ENCODE measurements at places on chromosomes 3 and 15.

GRCh38 chr3:108879915-108880314, 57.3 kb downstream of the TRAT1 start:
- no peaks in the 10 kb centered on the region for H3K27me3 ChIP-seq
- no peaks in the 10 kb centered on the region for H3K36me3 ChIP-seq
- no peak for DNase-seq
- H3K4me3 ChIP-seq: no peak overlapping the region
- H3K27ac ChIP-seq: no peak overlapping the region
- no peaks in the 10 kb centered on the region for H3K4me1 ChIP-seq

GRCh38 chr3:189308608-189309007, 136.8 kb downstream of the TPRG1 start:
- H3K27me3 ChIP-seq: no peaks in the 10 kb centered on the region
- no peak overlapping the region for H3K27ac ChIP-seq
- H3K4me3 ChIP-seq: no peak overlapping the region
- no peak for DNase-seq
- no peaks in the 10 kb centered on the region for H3K4me1 ChIP-seq
- no peaks in the 10 kb centered on the region for H3K36me3 ChIP-seq

GRCh38 chr3:87987952-87988351, 70.9 kb downstream of the CGGBP1 start:
- peaks cover 3% of the 10 kb centered on the region for H3K4me1 ChIP-seq
- H3K27ac ChIP-seq: no peak overlapping the region
- H3K36me3 ChIP-seq: peaks cover 25% of the 10 kb centered on the region
- H3K4me3 ChIP-seq: no peak overlapping the region

DNA sequence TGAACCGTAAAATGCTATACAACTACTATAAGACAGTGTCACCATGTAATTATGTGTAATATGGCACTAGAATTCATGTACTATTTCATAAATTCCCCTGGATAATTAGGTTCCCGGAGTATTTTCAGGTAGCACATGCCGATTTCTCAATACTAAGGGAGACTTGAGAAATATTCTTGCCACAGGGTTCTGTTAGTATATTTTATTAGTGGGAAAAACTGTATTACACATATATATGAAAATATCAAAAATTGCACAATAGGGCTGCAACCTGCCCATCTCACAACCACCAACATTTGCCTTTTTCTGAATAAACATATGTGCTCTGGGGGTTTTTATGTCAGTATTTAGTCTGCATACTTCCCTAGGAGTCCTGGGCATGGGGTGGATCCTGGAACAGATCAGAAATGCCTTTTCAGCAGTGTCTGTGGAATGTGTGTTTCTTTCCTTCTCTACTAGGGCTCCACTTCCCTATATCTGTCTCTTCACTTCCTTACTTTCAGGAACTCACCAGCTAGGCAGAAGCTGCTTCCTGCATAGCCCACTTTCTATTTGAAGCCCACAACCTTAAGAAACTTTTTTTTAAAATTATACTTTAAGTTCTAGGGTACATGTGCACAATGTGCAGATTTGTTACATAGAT, 87.5 kb downstream of the RPL39L start:
- no peaks in the 10 kb centered on the region for H3K27me3 ChIP-seq
- H3K36me3 ChIP-seq: peaks cover 27% of the 10 kb centered on the region
- H3K27ac ChIP-seq: no peak overlapping the region
- no peak overlapping the region for H3K4me3 ChIP-seq
- peak; percentile 24 for DNase-seq

GRCh38 chr3:118641608-118642007, 393.0 kb downstream of the IGSF11 start:
- H3K4me3 ChIP-seq: no peak overlapping the region
- no peaks in the 10 kb centered on the region for H3K36me3 ChIP-seq
- no peaks in the 10 kb centered on the region for H3K4me1 ChIP-seq
- H3K27ac ChIP-seq: no peak overlapping the region

GRCh38 chr3:150761831-150762661, 923 bp downstream of the SIAH2 start:
- DNase-seq: peak; percentile 31
- peak overlapping the region; percentile 94 for H3K4me3 ChIP-seq
- H3K36me3 ChIP-seq: no peaks in the 10 kb centered on the region
- no peaks in the 10 kb centered on the region for H3K27me3 ChIP-seq

- H3K36me3 ChIP-seq: no peaks in the 10 kb centered on the region
- no peaks in the 10 kb centered on the region for H3K27me3 ChIP-seq
- H3K4me1 ChIP-seq: peaks cover 7% of the 10 kb centered on the region
- H3K27ac ChIP-seq: no peak overlapping the region
- peak; percentile 8 for DNase-seq
Observed at GRCh38 chr15:70633103-70633831, 130.1 kb downstream of the UACA start.

DNA sequence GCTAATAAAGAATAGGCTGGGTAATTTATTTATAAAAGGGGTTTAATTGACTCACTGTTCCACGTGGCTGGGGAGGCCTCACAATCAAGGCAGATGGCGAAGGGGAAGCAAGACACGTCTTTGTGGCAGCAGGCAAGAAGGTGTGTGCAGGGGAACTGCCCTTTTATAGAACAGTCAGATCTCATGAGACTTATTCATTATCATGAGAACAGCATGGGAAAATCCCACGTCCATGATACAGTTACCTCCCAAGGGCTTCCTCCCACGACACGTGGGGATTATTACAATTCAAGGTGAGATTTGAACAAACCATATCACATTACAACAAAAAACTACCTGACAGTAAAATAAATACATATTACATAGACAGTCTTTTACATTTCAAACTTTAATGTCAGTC, 414.9 kb downstream of the NAALADL2 start:
- DNase-seq: no peak
- H3K4me1 ChIP-seq: peaks cover 5% of the 10 kb centered on the region
- no peak overlapping the region for H3K4me3 ChIP-seq
- no peaks in the 10 kb centered on the region for H3K36me3 ChIP-seq
- H3K27ac ChIP-seq: no peak overlapping the region

DNA sequence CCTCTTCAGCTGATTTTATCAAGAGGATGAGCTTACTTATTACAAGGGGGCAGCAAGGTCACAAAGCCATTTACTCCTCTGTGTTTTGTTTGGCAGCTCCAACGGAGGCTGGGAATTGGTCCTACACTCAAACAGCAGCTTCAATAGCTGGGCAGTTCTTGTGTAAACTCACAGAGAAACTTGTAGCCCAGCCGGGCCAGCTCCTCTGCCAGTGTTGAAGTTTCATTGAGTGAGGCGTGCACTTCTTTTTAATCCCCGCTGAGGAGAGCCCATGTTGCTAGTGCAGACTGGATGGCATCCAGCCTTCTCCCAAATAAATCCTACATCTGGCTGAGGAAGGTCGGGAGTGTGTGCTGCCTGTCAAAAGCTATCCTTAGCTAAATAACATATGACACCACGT, 59.5 kb downstream of the BFSP2 start:
- no peak for DNase-seq
- H3K27me3 ChIP-seq: no peaks in the 10 kb centered on the region
- H3K27ac ChIP-seq: no peak overlapping the region

DNA sequence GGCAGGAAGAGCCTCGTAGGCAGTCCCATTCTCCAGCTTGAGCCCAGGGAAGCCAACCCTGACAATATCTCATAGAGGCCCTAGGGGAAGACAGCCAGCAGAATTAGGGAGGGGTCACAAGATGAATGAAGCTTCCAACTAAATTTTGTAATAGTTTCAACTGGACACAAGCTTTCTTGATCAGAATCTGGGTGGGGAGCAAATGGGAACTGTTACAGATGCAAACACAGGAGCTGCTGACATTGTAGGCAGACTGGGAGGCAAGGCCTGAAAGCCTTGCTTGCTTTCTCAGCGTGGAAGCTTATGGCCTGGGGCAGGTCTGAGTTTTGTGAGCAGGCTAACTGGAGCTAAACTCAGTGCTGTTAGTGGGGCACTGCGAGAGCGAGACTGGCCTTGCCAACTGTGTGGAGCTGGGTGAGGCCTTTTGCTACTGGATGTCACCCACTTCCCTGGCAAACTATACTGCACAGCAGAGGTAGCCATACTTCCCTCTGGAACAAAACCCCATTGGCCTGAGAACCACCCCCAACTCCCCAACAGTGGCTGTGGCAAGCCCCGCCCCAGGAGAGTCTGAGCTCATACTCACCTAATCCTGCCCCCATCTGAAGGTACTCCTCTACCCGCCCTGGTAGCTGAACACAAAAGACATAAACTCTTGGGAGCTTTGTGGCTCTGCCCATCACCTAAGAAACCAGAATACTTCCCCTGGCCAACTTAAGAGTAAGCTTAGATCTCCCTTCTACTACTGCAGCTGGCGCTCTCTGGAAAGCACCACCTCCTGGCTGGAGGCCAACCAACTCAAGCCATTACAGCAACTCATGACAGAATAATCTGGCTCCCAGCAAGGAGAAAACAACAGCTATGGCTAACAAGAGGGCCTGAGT, 42.9 kb downstream of the CFAP20DC start:
- no peak overlapping the region for H3K4me3 ChIP-seq
- peaks cover 3% of the 10 kb centered on the region for H3K4me1 ChIP-seq
- H3K36me3 ChIP-seq: no peaks in the 10 kb centered on the region
- DNase-seq: peak; percentile 55

- DNase-seq: peak; percentile 50
- peaks cover 30% of the 10 kb centered on the region for H3K4me1 ChIP-seq
- no peaks in the 10 kb centered on the region for H3K27me3 ChIP-seq
- no peak overlapping the region for H3K27ac ChIP-seq
Observed at GRCh38 chr15:77064539-77065308, 6.2 kb downstream of the TSPAN3 start.

- no peak overlapping the region for H3K4me3 ChIP-seq
- no peaks in the 10 kb centered on the region for H3K27me3 ChIP-seq
- DNase-seq: no peak
- no peaks in the 10 kb centered on the region for H3K4me1 ChIP-seq
- H3K36me3 ChIP-seq: no peaks in the 10 kb centered on the region
- no peak overlapping the region for H3K27ac ChIP-seq
Observed at GRCh38 chr3:122094125-122094524, 39.0 kb downstream of the CD86 start.

- DNase-seq: no peak
- no peak overlapping the region for H3K4me3 ChIP-seq
- H3K36me3 ChIP-seq: peaks cover 7% of the 10 kb centered on the region
- peaks cover 31% of the 10 kb centered on the region for H3K4me1 ChIP-seq
- peak overlapping the region; percentile 27 for H3K27ac ChIP-seq
- H3K27me3 ChIP-seq: no peaks in the 10 kb centered on the region
Observed at GRCh38 chr15:40747685-40748631, 7.1 kb downstream of the RMDN3 start.

- DNase-seq: no peak
- H3K27me3 ChIP-seq: no peaks in the 10 kb centered on the region
- H3K4me3 ChIP-seq: no peak overlapping the region
- H3K27ac ChIP-seq: no peak overlapping the region
Observed at GRCh38 chr3:53189276-53189675, 28.3 kb downstream of the PRKCD start.

GRCh38 chr15:55587321-55588069, 650 bp downstream of the PYGO1 start:
- no peak overlapping the region for H3K27ac ChIP-seq
- H3K36me3 ChIP-seq: no peaks in the 10 kb centered on the region
- peaks cover 66% of the 10 kb centered on the region for H3K27me3 ChIP-seq
- H3K4me3 ChIP-seq: peak overlapping the region; percentile 66

GRCh38 chr15:69118089-69118488, 42.3 kb upstream of the GLCE start:
- H3K4me3 ChIP-seq: no peak overlapping the region
- H3K27me3 ChIP-seq: no peaks in the 10 kb centered on the region
- DNase-seq: no peak
- no peaks in the 10 kb centered on the region for H3K36me3 ChIP-seq
- H3K27ac ChIP-seq: no peak overlapping the region

GRCh38 chr3:175065497-175065896, 206.4 kb downstream of the NAALADL2 start:
- H3K4me3 ChIP-seq: no peak overlapping the region
- no peak overlapping the region for H3K27ac ChIP-seq
- DNase-seq: no peak
- no peaks in the 10 kb centered on the region for H3K36me3 ChIP-seq
- no peaks in the 10 kb centered on the region for H3K27me3 ChIP-seq

GRCh38 chr3:107369791-107370190, 7.4 kb upstream of the CCDC54 start:
- no peak for DNase-seq
- no peak overlapping the region for H3K27ac ChIP-seq
- H3K27me3 ChIP-seq: no peaks in the 10 kb centered on the region
- H3K36me3 ChIP-seq: no peaks in the 10 kb centered on the region

DNA sequence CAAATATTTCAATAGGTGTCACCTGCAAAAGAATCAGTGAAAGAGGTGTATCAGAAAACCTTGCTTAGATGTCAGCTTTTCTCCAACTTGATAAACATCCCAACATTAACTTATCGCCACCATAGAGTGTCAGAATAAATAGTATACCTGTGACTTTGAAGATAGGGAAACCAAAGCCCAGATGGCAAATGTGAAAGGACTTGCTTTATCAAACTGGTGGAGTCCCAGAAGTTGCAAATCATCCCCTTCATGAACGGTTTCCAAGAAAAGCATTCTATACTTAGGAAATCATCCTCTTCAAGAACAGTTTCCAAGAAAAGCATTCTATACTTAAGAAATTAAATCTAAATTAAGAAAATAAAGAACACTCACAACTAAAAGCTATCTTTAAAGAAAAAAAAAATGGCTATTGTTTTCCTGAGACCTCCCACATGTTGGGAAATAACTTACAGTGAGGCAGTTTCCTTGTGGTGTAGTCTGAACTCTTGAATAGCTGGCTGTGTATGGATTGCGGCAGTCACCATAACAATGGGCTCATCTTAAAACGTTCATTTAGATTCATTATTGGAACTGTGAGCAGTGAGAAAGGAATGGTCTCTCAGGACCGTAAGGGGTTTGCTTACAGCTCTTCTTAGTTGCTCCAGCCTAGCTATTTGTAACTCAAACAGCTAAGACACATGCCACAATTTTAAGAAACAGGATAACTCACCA, 56.5 kb downstream of the GHSR start:
- peaks cover 12% of the 10 kb centered on the region for H3K36me3 ChIP-seq
- H3K4me3 ChIP-seq: no peak overlapping the region
- no peaks in the 10 kb centered on the region for H3K27me3 ChIP-seq
- no peak for DNase-seq
- peaks cover 4% of the 10 kb centered on the region for H3K4me1 ChIP-seq

- H3K27me3 ChIP-seq: no peaks in the 10 kb centered on the region
- peak; percentile 72 for DNase-seq
- no peak overlapping the region for H3K27ac ChIP-seq
- no peaks in the 10 kb centered on the region for H3K36me3 ChIP-seq
- H3K4me1 ChIP-seq: peaks cover 2% of the 10 kb centered on the region
- no peak overlapping the region for H3K4me3 ChIP-seq
Observed at GRCh38 chr3:127770671-127771355, 51.5 kb downstream of the MGLL start.

GRCh38 chr3:88623709-88624108, 473.9 kb downstream of the C3orf38 start:
- no peak for DNase-seq
- H3K27ac ChIP-seq: no peak overlapping the region
- no peak overlapping the region for H3K4me3 ChIP-seq
- H3K4me1 ChIP-seq: no peaks in the 10 kb centered on the region

Data from common myeloid progenitor, CD34-positive (primary cell).